Cortex of kidney (tissue), 1 donor: ENCODE measurements at places on chromosomes 11 and 22.

- DNase-seq: no peak
These were observed 23.8 kb downstream of the OPCML start for GRCh38 chr11:133508468-133508867.

DNA sequence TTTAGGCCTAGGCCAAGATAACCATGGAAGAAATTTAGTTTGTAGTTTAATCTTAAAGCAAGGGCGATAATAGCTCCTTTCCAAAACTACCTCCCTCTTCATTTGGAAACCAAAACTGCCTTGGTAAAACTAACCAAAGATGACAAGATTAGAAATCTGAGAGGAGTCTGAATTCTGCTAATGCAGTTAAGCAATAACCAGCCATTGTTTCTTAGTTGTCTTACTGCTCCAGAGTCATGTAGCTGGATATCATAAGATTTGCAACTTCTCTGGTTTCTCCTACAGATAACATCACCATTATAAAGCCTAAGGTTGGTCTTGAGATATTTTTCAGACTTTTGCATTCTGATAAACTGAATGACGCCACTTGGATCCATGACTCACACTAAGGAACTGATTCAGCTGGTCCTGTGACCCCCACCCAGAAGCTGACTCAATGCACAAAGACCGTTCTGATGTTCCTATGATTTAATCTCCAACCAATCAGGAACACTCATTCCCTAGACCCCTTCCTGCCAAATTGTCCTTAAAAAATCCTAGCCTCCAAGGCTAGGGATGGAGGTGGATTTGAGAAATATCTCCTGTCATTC is 200.8 kb downstream of the LUZP2 start:
- no peak for DNase-seq

- no peak for DNase-seq
These were observed 12.8 kb upstream of the EFCAB6 start for GRCh38 chr22:43824724-43825420.

DNA sequence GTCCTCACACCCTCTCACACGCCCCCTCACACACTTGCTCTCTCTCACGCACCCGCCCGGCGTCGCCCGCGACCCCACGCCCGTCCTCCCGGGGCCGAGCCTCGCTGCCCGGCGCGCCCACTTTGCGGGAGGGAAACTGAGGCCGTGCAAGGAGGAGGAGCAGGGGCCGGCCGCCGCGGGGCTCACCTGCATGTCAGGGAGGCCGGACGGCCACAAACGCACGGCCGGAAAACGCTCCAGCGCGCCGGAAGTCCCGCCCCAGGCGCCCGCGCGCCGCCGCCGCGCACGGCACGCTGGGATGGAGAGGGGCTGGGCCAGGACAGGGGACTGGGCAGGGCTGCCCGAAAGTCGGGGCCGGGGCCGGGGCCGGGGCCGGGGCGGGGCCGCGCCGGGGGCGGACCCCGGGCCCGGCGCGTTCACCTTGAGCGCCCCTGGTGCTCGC is at the start of gene CHID1:
TSS of gene CHID1 (minus strand) at position 222 of the 442 bp plus-strand sequence. CDS start 5,994 bp downstream, outside the sequence.
- no peak for DNase-seq

DNA sequence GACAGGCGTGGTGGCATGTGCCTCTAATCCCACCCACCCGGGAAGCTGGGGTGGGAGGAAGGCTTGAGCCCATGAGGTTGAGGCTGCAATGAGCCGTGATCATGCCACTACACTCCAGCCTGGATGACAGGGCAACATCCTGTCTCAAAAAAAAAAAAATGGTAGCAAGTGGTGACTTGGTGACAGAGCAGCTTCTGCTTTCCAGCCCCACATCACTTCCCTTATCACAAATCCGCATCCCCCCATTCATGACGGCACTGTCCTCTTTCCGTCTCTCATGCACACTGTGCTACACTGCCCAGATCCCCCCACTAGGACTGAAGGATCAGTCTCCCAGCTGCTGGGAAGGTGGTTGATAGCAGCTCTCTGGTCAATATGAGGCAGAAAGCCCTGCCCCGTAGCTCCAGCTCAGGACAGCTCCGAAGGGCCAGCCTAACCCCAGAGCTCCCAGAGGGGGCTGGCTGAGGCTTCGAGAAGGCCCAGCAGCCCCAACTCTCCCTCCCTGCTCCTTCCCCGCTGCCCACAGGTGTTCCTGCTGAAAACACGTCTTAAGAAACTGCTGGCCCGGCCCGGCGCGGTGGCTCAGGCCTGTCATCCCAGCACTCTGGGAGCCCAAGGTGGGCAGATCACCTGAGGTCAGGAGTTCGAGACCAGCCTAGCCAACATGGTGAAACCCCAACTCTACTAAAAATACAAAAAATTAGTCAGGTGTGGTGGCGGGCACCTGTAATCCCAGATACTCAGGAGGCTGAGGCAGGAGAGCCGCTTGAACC is 15.9 kb downstream of the PGA5 start:
- DNase-seq: no peak

- no peak for DNase-seq
These were observed 65.2 kb downstream of the NFAM1 start for GRCh38 chr22:42366806-42367581.

DNA sequence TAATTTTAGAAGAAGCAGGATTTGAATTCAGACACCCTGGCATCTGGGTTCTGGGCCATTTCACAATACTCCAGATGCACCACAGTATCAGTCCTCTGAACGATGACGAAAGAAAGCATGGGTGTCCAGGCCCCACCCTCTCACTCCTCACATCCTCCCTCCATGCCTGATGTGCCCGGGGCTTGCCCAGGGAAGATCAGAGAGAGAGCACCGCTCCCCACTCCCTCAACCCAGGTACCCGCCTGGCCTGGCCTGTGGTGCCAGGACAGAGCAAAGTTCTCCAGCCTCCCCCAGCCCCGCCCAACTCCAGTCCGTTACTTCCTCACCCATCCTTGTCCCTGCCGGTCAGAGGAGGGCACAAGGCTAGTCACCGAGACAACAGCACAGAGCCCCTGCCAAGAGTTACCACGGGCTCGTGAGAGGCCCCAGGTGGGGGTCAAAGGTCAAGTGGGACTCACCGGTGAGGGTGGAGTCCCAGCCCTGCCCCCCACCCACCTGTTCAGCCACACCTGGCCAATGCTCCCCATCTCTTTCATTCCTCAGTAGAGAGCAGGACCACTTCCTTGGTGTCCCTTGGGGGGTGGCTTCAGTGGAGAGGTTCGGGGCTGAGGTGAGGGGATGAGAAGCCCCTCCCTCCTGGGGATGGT is 8.1 kb downstream of the BCL9L start:
- no peak for DNase-seq

DNA sequence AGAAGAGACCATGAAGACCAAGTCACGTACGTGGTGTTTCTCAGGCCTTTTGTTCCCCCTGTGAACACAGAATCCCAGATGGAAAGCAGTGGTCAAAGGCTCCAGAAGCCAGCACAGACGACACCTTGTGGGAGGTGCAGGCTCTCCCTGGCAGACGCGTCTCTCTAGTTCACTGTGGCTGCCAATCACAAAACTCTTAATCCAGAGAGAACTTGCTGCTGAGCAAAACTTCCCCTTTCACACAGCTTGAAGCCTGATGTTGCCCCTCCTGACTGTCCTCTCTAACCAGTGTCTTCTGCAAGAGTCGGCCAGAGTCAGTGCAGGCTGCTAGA is 67.1 kb downstream of the PIWIL3 start:
- DNase-seq: no peak

GRCh38 chr11:84526250-84526649 is 1100.9 kb downstream of the DLG2 start:
- no peak for DNase-seq

DNA sequence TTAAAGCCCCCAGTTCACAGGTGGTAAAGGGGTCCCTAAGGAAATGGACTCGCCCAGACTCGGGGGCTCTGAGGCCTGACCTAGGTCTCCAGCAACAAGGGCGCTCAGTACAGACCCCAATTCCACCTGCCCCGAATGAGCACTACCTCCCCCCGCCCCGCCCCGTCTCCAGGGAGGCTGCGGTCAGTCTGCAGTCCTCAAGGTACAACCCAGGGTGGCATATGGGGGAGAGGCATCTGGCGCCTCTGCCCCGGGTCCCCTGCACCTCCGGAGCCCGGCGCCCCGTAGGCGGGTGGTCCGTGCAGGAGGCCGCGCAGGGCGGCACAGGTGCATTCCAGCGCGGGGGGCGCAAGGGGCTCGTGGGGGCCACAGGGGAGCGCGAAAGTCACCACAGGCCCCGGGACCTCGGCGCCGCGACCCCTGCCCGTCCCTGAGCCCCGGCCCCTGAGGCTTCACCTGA is 361 bp downstream of the CTSD start:
- DNase-seq: no peak

GRCh38 chr22:27918341-27919221 is 475 bp downstream of the PITPNB start:
- DNase-seq: no peak

- no peak for DNase-seq
These were observed 22.1 kb downstream of the LMO2 start for GRCh38 chr11:33869481-33870422.

DNA sequence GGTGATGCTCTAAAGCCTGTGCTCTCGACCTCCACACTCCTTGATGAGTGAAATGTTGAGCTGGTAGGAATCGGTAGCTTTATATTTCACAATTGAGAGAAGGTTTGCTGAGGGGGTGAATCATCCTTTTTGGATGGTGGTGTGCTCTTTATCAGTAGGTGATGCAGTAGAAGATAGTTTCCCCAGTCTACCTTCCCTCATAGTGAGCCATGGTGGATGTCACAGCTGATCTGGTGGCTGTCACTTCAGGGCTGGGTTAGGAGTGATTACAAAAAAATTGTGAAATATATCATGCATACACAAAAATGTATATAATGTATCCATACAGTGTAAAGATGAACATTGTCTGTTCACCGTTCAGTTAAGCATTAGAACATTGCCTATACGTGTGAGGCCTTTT is 105.3 kb downstream of the GRAMD1B start:
- no peak for DNase-seq

GRCh38 chr11:7253800-7254199 is 2.1 kb downstream of the SYT9 start:
- DNase-seq: no peak

DNA sequence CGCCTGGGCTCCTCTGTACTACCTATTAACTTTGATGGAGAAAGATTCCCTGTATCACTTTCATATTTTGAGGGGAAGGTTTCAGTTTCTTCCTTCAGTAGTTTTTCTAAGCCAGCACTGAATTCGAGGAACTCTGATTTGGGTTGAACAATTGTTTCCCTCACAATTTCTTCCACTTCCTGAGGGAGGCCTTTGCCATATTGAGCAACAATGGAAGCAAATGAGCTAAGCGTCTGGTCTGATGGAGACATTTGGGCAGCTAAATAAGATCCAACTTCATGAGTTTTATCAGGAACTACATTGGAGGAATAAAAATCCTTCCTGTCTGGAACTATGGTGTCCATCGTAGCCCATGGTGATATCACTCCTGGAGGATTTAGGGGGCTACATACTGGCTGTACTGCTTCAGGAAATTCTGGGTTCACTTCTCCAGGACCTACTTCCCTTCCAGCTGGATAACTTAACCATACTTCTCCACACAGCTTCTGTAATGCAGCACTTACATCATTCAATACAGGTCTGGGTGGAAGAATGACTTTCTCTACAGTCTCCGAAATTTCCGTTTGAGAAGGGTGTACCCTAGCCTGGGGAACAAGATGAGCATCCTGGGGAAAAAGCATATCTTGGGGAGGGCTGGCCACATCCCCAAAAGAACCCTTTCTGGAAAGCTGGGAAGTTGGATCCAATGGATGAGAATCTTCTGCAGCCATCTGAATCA is 38.9 kb upstream of the CCDC89 start:
- no peak for DNase-seq

- no peak for DNase-seq
These were observed 24.2 kb downstream of the RTN3 start for GRCh38 chr11:63705526-63705925.

DNA sequence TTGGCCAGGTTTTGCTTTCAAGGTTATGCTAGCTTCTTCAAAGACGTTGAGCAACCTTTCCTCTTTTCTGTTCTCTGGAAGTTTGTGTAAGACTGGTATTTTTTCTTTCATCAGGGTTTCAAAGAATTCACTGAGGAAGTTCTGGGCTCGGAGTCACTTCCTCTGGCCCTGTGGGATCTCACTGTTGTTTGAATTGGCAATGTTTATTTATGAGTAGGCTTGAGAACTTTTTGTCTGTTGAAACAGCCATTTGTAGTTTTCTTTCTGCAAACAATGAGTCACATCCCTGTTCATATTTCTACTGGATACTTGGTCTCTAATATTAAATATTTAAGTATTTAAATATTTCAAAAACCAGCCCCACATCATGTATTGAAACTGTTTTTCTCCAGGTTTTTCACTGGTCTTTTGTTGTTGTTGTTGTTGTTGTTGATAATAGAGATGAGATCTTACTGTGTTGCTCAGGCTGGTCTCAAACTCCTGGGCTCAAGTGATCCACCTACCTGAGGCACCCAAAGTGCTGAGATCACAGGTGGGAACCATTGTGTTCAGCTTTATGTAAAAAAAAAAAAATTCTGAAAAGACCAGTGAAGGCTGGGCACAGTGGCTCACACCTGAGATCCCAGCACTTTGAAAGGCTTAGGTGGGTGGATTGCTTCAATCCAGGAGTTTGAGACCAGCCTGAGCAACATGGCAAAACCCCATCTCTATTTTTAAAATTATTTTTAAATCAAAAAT is 26.9 kb downstream of the SUSD2 start:
- DNase-seq: no peak

- DNase-seq: no peak
These were observed 28.1 kb downstream of the INTS4 start for GRCh38 chr11:77966338-77966737.

DNA sequence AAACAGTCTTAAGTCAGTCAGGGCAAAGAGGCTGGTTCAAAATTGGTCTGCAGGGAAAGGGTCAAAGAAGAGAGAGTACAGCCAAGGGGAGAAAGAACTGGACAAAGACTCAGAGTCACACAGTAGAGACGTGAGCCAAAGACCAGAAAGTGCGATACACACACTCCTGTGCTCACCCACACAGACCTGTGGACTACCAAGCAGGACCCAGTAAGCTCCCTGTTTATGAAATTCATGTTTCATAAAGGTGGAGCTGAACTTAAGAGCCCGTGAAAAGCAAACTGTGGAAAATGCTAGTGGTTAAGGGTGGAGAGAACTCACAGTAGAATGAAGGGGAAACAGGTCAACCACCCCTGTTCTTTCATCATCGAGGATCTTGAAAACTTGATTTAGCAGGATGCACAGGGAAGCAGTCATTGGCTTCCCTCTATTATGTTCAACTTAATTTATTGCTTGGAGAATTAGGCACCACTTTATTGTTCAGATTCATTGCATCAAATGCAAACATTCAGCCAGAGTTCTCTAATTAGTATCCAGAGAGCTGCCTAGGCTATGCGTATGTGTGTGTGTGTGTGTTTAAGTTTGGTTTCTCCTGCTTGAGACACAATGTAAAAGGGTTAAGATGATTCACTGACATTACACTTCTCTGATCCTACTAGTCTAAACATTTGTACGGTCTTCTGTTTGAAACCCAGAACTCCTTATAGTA is 160.9 kb upstream of the MTMR2 start:
- DNase-seq: no peak

- no peak for DNase-seq
These were observed 155.7 kb downstream of the GRIK4 start for GRCh38 chr11:120667281-120667680.

DNA sequence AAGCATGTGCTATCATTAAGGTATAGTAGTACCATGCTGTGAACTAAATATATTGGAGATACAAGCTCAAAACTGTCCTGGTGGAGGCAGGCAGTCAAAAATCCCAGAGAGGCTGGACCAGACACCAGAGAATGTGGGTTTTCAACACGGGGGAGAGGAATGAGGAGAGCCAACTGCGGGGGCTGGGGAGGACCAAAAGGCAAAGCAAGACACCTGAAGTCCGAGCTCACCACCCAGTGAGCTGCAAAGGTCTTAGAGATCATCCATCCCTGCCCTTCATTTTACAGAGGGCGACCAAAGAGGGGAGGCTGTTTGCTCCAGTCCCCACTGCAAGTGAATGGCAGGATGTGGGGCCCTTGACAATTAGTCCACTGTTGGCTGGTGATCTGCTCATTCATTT is 10.0 kb downstream of the RIBC2 start:
- no peak for DNase-seq
